ENCODE measurements at places on chromosomes 16 and 17.

DNA sequence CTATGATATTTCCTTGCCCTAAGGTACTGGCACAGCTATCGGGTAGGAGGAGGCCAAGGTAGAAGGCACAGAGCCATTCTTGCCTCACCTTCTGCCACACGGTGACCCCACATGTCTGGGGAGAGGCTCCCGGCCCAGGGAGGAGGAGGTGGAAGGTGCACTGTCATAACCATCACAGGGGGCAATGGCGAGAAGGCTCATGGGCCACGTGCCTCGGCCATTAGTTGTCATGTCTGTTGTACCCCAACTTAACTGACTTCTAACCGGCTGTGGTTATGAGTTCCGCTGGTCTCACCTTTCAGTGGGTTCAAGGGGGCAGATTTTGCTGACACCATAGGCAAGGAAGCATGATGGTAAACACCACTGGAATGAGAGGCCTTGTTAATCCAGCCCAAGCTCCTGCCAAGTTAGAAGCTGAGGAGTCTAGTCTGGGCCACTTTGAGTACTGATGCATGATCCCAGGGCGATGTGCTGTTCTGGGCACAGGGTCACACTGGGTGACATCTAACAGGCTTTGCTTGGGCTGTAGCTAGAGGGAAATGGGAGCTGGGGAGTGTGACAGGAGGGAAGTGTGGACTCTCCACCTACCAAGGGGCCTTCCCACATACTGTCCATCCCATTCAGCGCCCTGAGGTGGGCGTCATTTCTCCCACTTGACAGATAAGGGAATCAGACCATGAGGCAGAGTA lies 39.6 kb downstream of the HLF start:
- no peak for DNase-seq

DNA sequence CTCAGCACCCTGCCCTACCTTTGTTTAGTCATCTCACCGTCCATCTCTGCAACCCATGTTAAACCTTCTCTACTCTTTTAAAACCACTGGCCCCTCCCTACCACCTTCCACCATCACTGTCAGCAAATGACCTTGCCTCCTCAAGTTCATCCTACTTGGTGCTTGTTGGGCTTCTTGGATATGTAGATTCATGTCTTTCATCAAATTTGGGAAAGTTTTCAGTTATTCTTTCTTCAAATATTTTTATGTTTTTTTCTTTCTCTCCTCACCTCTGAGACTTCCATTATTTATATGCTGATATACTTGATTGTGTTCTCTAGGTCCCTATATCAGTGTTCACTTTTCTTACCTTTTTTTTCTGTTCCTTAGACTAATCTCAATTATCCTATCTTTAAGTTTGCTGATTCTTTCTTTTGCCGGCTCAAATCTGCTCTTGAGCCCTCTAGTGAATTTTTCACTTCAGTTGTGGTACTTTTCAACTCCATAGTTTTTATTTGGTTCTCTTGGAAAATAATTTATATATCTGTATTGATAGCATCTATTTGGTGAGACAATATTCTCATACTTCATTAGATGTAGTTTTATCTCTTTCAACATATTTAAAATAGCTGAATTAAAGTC lies 28.7 kb upstream of the ALDH3A2 start:
- DNase-seq = no peak

DNA sequence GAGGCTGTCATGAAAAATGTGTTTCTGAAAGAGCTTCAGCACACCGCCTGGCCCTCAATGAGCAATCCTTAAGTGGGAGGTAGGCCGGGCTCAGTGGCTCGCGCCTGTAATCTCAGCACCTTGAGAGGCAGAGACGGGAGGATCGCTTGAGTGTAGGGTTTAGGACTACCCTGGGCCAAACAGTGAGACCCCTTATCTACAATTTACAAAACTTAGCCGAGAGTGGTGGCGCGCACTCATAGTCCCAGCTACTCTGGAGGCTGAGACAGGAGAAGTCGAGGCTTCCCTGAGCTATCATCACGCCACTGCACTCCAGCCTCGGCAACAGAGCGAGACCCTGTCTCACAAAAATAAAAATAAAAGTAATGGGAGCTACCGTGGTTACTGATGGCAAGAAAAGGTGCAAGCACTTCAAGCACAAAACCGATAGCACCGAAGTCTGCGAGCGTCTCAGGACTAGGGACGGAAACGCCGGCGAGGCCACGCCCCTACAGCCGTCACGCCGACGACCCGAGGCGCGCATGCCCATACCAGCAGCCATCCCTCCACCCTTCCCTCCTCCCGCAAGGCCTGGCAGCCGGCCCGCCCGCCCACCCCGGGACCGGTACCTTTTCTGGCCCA lies 607 bp downstream of the THUMPD1 start:
- DNase-seq = peak; percentile 93

DNA sequence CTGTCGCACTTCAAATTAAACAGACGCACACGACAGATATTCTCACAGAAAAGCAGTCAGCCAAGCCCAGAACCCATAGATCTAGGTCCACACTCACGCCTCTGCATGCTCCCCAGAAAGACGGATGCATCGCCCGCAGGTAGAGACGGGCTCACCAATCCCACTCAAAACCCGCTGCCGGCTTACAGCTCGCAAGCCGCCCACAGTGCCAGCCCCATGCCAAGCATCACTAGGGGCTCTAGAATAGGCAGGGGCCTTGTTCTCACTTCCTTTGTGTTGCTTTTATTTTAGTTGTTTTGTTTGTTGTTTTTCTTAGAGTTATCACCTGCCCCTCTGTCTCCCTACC lies 336 bp upstream of the BMERB1 start:
- DNase-seq = no peak

- DNase-seq = no peak
These were observed 409.9 kb downstream of the SLC39A11 start for GRCh38 chr17:72682605-72683004.

GRCh38 chr17:22203208-22203715 lies 510.9 kb downstream of the KCNJ18 start:
- no peak for DNase-seq

- DNase-seq = no peak
These were observed 77.1 kb downstream of the ARSG start for GRCh38 chr17:68368387-68368786.

DNA sequence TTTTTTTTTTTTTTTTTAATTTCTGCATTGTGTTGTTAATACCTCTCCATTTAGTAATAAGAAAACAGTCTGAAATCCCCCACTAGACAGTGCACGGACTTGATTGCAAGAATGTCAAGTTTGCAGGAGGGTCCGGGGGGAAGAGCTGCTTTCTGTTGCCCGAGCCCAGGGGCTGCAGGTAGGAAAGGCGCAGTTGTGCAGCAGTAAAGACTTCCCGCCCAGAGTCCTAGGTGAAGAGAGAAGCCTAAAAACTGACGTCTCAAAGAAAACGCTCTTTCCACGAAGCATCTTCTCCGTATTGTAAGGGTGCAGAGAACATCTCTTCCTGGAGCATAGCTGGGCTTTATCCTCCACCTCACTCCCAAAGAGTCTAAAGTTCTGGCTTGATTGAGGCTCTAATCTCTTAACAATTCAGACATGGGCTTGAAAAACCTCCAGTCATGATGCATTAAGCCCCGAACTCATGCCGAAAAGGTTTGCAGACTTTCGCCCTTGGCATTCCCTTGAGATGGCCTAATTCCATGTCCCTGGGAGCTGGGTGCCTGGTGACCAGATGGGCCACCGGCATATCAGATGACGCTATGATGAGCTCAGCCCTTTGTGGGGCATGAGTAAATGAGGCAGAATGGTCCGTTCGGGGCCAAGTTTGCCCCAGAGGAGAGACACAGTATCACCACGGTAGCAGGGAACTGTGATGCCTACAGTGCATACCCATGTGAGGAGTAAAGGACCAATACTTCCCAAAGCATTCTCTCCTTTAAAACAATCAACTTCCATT lies 436.2 kb upstream of the ZFHX3 start:
- DNase-seq = no peak

DNA sequence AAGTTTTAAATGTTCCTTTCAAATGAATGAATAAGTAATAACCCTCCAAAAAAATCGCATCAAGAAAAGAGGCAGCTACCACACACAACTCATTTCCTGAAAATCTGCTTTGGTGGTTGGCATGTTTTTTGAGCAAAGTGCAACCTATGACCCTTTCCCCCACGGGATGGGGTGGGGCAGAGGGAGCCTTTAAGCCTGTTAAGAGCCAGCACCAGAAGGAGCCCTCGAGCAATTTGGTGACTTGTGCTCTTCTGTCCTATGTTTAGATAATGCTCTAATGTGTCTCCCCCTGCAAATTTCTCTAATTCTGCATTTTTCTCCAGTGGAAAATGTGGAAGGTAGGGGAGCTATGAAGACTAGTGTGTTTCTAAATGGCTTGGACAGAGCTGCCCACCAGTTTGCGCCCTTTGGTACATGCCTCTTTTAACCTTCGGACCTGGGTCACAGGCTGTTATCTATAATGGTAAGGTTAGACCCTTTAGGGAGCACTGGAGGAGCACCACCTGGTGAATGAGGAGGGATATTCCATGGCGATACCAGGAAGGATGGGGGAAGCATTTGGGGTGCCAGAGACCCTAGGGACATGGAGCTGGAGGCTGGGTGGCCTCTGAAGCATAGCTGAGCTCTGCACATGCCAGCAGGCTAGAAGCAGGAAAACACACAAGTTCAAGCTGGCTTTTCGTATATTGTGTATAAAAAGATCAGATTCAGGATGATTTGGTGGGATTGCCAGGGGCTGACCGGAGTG lies 1.6 kb downstream of the PYCARD start:
- DNase-seq = peak; percentile 80

- no peak for DNase-seq
These were observed 850 bp upstream of the PNMT start for GRCh38 chr17:39667262-39667944.

DNA sequence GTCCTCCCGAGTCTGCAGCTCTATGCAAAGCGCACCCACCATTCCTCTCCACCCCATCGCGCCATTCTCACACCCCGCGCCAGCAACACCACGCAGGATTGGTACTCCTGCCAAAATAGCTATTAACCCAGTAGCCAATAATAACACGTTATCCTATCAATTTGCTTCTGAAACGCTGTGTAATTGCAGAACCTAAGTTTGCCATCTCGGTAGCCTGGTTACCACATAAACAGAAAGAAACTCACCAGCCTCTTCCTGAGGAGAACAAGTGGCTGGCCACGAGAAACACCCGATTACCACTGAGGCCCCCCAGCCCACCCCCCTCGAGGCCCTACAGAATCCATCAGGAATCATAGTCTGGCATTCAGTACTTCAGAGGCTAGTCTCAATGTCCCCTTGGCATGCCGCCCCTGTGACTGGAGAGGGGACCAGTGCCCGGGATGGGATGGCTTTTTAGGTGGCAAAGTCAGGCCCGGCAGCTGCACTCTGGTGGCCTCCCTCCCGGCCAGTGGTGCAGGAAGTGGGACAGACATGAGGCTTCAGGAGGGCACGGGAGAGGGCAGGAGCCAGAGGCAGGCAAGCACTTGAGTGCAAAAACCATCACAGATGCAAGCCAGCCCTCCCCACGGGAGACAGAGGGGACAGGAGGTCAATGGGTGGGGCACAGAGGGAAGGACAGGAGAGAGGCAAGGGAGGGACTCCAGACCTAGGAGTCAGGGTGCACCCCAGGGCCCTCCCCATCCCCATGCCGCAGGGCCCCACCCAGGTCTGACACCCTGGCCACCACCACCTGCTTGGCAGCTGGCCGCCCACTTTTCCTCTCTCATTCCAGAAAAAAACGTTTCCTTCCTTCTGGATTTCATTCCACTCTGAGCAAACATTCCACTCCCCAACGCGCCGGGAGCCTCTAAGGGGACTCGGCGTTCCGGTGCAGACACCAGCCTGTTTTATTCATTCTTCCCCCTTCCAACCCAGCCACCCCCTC lies 192.5 kb downstream of the ZNF423 start:
- no peak for DNase-seq

GRCh38 chr16:48537909-48538745 lies 71.9 kb downstream of the N4BP1 start:
- no peak for DNase-seq

- no peak for DNase-seq
These were observed 76.0 kb downstream of the CHD9NB start for GRCh38 chr16:52976539-52977167.

DNA sequence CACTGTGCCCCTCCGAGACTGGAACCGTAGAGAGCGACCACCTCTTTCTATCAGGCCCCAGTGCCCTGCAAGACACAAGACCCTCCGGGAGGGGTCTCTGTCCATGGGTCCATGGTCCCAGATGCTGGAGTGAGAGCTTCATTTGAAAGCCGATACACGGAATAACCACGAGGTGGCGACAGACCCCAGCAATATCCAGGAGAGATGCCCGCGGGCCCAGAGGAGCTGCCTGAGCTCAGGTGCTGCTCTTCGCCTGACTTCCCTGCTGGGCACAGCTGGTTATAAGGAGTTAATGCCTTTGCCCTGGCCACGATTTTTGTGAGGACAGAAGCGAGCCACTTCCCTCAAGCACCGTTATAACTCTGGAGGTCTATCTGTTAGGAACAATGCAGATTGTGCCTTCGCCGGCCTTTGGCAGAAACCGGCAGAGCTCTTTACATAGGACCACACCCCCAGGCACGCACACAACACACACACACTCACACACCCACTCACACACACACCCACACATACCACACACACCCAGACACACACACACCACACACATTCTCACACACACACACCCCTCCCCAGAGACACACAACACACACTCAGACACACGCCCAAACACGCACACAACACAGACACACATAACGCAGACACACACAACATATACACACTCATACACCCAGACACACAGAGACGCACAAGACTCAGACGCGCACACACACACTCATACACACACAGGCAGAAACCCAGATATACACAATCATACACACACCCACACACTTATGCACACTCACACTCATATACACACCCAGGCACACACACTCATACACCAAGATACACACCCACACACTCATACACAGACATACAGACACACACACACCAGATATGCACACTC lies 436.4 kb downstream of the SOX9 start:
- DNase-seq = peak; percentile 77

DNA sequence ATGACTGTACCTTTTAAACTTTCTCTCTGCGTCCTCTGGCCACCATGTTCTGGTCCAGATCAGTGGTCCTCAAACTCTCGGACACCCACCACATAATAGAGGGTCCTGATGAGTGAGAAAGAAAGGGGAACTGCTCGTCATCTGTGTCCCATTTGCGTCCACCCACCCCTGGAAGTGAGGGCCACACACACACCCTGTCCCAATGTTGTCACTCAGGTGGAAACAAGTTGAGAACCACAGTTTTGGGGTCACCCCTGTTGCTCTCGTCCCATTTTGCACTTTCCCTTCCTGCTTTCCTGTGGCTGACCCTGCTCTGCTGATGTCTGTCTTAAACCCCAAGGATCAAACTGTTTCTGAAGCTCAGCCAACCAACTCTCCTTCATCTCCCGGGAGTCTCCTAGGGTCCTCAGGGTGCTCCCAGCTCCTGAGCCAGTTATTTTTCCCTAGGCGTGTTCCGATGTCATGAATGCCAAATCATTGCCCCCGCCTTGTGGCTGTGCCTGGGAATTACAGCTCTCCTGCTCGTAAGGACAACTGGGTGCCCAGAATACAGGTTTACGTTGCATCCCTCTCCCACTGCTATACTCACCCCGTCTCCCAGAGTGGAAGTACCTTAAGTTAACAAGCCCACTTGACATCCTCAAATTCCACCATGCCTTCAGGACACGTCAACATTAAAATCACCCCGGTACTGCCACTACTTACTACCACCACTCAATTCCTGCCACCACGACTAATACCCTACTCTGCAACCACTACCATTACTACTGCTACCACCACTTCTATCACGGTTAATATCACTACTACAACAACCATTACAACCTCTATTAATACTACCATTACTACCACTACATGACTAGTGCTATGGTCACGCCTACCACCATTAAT lies 26.0 kb upstream of the HNF1B start:
- DNase-seq = peak; percentile 45
